ENCODE measurements at places on chromosomes 4 and X. TPM values are rescaled to one million over a fixed set of nuclear protein-coding genes. Genes with fewer than 3 reads are reported as not detected.

Gene UGT2B7
- total RNA-seq, result not detected

Gene TECRL
- total RNA-seq, result not detected

Gene JAKMIP1
- total RNA-seq, result 0.18 TPM

Gene RADX
- total RNA-seq, result not detected

Gene BMP15
- not detected for total RNA-seq

Gene IL2RG
- not detected for total RNA-seq

Gene LRP2BP
- 0.18 TPM for total RNA-seq

Gene WFS1
- 39.7 TPM for total RNA-seq

Gene ADAM29
- total RNA-seq, result not detected

Gene JCHAIN
- not detected for total RNA-seq

Gene FGFR3
- total RNA-seq, result 1.8 TPM

Gene SMIM10L2A
- under 0.01 TPM for total RNA-seq

Gene HEPH
- 33.2 TPM for total RNA-seq

Gene RAB39B
- total RNA-seq, result not detected

Gene F8A3
- total RNA-seq, result 11.0 TPM

Gene LUZP4
- total RNA-seq, result not detected

Gene S100P
- not detected for total RNA-seq

Gene FDCSP
- not detected for total RNA-seq

All from cardiac atrium fibroblast (primary cell).